HTR-8/SVneo (cell line): ENCODE measurements at places on chromosomes 5 and 9.

- no peak for DNase-seq
These were observed 122.1 kb upstream of the DMAC1 start for GRCh38 chr9:7921545-7922197.

DNA sequence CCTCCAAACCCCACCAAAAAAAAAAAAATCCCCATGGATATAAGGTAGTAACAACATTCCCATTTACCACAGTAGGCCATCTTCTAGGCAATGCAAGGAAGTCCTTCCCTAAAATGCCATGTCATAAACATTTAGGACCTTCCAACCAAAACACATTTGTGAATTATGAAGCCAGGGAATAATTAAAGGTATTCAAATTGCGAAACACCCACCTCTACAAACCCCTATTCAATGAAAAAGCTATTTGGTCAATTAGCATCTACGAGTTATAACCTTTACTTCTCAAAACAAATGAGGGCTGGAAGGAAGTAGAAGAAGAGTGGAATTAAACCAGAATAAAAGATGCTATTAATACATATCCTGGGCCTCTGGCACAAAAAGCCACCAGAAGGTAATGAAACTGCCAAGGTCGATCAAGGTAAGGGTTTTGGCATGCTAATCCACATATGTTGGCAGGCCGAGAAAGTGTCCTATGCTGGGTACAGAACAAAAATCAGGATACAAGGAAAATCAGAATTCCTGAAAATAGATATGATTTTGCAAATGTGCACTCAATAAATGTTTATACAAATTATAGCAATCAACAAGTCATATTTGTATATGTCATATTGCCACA, 47.7 kb downstream of the MTMR12 start:
- DNase-seq, result no peak

DNA sequence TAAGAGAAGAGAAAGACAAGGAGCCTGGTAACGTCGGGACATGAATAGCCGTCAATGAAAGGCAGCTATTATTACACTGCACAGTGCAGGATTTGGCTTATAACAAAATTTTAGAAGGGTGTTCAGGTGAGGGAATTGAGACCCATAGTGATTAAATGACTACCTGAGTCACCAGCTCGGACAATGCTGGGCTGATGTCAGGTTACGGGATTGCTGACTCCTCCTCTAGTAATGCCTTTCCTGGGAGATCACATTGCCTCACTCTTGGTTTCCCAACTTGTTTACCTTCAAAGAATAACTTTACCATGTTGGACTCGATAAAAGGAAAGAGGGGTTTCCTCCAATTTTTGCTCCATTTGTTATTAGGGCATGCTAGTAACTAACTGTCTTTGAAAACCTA, 132.6 kb downstream of the GHR start:
- no peak for DNase-seq

- peak; percentile 33 for DNase-seq
These were observed 36.7 kb upstream of the CTNNA1 start for GRCh38 chr5:138716456-138716924.

GRCh38 chr9:935348-935965, 41.0 kb upstream of the DMRT3 start:
- no peak for DNase-seq

GRCh38 chr5:10168254-10168653, 81.4 kb downstream of the ATPSCKMT start:
- no peak for DNase-seq

GRCh38 chr9:109806506-109807115, 26.6 kb downstream of the PALM2AKAP2 start:
- DNase-seq, result no peak

DNA sequence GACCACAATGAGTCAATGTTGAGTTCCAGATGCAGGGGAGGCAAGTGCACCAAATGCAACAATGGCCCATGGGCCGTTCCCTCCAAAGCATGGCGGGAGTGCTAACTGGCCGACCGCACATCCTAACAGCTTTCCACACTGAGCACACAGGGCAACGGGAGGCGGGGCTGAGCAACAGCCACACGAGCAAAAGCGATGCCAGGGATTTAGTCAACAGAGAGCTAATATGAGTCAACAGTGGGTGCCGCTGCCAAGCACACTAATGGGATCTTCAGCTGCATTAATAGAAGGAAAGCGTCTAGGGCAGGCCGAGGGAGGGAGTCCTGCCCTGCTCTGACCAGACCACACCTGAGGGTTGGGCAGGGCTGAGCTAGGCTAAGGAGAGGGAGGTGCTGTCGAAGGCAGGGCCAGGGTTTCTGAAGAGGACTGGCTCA, 4.6 kb downstream of the EPB41L4B start:
- no peak for DNase-seq

- no peak for DNase-seq
These were observed 20.9 kb upstream of the SMC2 start for GRCh38 chr9:104073098-104073769.

GRCh38 chr5:173572431-173573125, 43.9 kb downstream of the BOD1 start:
- DNase-seq, result no peak

- DNase-seq, result no peak
These were observed 177.6 kb downstream of the DEPDC1B start for GRCh38 chr5:60522292-60522905.

GRCh38 chr5:113378081-113378480, 56.7 kb downstream of the TSSK1B start:
- DNase-seq, result no peak

DNA sequence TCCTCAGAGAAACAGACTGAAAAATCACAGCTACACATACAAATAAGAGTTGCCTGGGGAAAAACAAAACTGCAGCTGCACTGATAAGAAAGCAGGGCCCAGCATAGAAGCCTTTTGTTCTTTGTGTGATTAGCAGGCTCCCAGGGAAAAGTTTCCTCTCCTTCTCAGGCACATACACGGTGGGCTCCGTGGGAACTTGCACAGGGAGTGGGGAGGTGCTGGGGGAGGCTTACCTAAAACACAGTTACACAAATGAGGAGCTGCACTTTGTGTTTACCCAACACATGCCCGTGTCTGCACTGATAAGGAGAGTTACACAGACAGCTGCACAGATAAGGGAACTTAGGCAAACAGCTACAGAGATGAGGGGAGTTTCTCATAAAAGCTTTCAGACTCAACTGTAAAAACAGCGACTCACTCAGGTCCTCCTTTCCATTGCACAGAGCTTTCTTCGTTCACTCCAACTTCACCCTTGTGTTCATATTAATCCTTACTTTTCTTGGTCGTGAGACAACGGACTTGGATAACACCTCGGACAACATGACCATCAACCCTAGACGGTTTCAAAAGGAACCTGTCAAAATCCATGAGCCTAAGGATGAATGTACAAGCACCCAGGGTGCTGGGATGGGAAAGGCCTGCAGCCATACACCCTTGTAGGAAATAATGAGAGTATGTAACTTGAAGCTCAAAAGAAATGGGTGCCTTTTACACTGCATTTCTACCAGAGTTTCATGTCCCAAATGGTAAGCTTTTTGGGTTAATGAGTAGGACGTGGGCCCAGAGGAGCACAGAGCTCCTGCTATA, 50.8 kb downstream of the SERINC5 start:
- no peak for DNase-seq

DNA sequence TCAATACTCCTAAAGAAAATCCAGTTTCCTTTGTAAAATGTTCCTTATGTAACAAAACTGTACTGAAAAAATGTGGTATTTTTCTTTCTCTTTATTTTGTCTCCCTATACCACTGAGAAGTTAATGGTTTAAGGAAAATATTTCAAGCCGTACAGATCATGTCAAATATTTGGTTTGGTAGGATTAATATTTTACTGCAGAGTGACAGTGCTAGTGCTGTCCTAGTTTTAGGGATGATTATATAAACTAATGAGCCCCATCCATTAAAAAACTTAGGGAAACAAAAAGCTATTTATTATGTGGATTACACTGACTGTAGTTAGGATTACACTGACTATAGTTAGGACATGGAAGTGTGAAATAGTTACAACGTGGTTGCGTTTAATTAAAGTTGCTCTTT, 209.1 kb downstream of the CD180 start:
- DNase-seq, result no peak

DNA sequence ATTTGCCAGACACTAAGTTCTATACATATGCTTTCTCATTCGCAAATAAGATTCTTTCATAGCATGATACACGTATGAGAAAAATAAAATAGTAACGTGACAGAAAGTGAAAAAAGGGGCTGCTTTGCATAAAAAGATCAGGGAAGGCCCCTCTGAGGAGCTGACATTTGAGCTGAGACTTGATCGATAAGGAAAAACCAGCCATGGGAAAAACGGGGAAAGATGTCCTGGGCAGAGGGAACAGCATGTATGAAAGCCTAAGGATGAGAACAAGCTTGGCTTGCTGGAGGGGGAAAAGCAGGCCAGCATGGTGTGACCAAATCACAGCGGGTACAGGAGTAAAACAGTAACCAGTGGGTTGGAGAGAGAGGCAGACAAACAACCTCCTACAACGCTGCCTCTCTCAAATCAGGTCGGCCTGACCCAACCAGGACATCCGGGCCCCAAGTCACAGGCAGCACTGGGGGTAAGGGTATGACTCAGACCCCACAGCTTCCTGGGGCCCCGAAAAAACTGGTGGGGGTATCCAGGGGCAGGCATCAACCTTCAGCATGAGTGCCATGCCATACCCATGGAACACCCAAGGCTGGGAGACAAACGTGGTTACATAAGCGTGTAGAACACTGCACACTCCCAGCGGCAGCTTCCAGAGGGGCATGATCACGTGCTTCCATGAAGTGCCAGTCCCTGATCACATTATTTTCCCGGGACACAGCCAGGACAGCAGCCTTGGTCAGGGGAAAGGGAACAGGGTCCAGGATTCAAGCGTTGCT, 2.2 kb downstream of the TNIP1 start:
- no peak for DNase-seq

GRCh38 chr9:21919377-21920362, 74.5 kb downstream of the CDKN2A start:
- DNase-seq, result peak; percentile 48

DNA sequence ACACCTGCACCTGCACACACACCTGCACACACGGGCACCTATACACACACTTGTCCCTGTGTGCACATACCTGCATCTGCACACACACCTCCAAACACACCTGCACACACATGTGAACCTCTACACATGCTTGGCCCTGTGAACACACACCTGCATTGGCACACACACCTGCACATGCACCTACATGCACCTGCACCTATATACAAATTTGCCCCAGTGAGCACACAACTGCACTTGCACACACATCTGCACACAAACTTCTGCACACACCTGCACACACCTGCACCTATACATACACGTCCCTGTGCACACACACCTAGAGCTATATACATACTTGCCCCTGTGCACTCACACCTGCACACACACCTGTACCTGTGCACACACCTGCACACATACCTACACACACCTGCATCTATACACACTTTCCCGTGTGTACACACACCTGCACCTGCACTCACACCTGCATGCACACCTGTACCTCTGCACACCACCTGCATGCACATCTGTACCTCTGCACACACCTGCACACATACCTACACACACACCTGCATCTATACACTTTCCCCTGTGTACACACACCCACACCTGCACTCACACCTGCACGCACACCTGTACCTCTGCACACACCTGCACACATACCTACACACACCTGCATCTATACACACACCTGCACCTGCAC, 21.5 kb upstream of the LPCAT1 start:
- no peak for DNase-seq

- DNase-seq, result no peak
These were observed 19.1 kb upstream of the KIF12 start for GRCh38 chr9:114117996-114118830.

DNA sequence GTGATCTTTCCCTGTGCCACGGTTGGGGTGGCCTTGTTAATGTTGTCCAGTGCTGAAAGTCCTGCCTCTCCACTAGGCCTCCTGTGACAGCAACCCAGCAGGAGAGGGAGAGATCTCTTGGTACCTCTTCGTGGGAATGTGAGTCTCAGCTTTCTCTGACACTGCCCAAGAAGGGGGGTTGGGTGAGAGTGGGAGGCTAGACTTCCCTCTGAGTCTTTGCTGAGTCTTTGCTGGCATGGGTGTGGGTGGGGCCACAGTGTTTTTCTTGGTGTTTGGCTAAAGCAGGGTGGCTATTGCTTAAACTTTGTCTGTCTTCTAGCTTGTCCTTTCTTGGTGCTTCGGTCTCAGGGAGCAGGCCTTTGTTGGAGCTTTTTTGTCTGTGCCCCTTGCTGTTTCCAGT, 145.6 kb downstream of the GNA14 start:
- no peak for DNase-seq

GRCh38 chr9:14752271-14752670, 29.7 kb upstream of the CER1 start:
- DNase-seq, result no peak

- no peak for DNase-seq
These were observed 5.6 kb downstream of the TBC1D9B start for GRCh38 chr5:179901915-179902762.

- no peak for DNase-seq
These were observed 26.0 kb downstream of the NUTM2F start for GRCh38 chr9:94302426-94302825.

DNA sequence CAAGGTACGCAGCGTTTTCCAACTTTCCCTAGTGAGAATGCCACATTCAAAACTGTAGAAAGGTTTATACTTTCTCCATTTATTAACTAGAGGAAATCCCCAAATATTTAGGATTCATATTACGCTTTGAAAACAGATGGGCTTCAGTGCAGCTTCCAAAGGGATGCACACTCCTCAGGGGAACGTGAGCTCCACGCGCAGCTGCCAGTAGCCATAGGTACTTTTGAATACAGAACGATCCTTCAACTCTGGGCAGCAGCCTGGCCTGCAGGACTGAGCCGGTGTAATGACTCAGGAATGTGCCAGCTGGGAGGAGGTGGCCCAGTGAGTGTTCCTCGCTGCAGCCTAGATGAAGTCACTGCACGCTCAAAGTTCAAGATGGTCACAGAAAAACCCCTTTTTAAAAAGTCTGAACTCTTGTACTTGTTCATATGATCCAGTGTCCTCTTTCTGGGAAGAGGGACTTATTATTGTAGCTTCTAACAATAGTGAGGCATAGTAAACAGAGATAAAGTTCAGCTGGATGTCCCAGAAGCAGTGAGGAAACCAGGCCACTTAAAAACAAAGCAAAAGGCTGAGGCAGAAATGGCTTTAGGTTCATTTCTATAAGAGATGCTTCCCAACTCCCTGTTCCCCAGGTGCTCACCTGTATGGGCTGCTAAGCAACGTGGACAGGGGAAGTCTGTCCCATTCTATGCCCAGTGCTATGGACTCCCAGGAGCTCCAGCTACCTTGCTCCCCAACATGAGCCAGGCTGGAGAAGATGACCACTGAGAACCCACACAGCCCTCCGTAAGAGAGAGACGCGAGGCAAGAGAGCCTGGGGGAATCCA, 130.0 kb downstream of the LHFPL2 start:
- DNase-seq, result peak; percentile 86
